ENCODE measurements at places on chromosomes 1 and 21.

GRCh38 chr1:107682467-107682866 is 282.5 kb downstream of the VAV3 start:
- no peak for DNase-seq

- DNase-seq, result no peak
Measured at GRCh38 chr1:183180634-183181056, 5.4 kb upstream of the LAMC2 start.

DNA sequence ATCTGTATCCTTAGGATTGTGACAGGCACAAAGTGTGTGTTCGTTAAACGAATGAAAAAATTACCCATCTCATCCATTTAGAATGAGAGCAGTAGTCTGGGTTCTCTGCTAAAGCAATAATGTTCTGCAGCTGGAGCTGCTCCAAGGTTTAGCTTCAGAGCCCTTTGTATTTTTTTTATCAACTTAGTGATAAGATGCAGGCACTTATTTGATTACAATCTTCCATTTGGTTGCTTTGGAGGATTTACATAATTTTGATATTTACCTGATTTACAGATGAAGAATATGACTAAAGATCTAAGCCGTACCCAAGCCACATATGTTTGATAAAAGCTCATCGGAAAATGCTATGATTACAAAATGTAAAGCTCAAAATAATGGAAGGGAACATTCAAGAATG is 201.2 kb downstream of the KCTD3 start:
- DNase-seq, result no peak

DNA sequence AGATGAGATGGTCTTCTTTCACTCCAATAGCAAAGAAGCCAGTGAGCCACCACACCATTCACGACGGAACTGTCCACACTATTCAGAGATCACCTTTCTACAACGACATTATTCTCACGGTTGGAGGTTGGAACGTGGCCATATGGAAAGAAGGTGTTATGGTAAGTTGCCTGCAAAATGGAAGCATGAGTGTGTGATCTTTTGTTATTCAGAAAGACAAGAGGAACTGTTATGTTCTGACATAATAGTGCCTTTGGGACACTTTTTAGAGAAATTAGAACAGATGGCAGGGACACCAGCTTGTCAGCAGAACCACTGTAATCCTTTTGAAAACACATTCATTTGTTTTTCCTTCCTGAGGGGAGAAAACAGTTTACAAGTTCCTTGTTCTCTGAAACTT is 75.8 kb upstream of the MCOLN3 start:
- DNase-seq, result no peak

- no peak for DNase-seq
Measured at GRCh38 chr1:53392460-53392859, 64.6 kb upstream of the LRP8 start.

DNA sequence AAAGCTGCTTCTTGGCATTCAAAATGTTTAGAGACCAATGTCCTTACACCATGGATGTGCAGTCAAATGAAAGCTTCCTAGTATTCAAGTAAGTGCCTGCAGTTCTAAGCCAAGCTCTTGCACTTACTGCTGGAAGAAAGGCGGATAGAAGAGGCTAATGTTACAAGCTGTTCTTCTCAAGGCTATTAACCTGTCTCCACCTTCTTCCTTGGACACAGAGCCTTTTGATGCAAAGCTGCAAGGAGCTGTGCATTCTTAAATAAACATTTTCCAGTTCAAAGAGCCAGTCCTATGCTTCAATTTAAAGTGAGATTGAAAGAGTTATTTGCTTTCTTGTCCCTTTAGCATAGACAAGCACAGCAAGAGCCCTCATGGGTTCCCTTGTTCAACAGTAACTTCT is 167.9 kb upstream of the RUNX1 start:
- no peak for DNase-seq

DNA sequence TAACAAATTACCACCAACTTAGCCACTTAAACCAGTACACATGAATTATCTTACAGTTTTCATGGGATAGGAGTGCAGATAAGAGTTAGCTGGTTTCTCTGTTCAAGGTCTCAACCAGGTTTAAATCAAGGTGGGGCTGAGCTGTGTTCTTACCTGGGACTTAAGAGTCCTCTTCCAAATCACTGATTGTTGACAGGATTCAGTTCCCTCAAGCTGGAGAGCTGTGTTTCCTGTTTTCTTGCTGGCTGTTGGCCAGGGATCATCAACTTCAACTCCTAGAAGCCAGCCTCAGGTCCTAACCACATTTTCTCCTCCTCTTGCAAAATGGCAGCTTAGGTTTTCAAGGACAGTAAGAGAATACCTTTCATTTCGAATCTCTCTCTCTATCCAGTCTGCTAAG is 123.8 kb upstream of the CHRM3 start:
- no peak for DNase-seq

GRCh38 chr1:200899015-200899386 is 4.3 kb downstream of the INAVA start:
- DNase-seq, result no peak

- DNase-seq, result no peak
Measured at GRCh38 chr21:41241341-41241740, 73.4 kb downstream of the BACE2 start.

DNA sequence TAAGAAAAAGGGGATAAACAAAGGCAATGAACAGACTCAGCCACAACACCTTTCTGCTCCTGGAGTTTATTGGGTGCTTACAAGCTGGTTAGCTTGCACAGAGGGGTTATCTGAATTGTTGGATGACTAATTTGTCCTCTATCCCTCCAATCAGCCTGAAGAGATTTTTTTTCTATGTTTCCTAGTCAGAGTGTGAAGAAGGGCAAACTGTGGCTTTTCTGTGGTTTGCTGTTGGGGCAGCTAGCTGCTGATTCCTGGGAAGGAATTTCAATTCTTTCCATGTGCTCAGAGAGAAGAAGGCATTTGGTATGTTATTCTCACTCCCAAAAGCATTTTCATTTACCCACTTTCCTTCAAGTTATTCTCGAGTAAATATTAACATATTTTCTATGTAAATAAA is 48.6 kb downstream of the PCP4 start:
- no peak for DNase-seq

DNA sequence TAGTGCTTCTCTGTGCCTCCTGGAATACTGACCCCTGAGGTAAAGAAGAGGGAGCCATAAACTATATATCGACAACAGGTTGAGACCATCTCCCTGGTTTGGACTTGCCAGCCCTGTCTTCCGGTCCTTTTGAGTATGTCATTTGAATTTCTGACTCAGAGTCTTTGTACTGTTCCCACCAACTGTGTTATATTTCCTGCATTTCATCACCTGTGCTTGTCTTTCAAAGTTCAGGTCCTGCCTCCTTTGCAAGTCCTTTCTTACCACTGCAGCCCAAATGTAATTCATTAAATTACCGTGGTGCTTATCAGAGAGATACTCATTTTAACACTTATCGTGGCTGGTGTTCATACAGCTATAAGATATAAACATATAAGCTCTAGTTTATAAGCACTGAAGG is 10.7 kb downstream of the AK5 start:
- no peak for DNase-seq

GRCh38 chr1:99619583-99619982 is 26.3 kb upstream of the PALMD start:
- no peak for DNase-seq

DNA sequence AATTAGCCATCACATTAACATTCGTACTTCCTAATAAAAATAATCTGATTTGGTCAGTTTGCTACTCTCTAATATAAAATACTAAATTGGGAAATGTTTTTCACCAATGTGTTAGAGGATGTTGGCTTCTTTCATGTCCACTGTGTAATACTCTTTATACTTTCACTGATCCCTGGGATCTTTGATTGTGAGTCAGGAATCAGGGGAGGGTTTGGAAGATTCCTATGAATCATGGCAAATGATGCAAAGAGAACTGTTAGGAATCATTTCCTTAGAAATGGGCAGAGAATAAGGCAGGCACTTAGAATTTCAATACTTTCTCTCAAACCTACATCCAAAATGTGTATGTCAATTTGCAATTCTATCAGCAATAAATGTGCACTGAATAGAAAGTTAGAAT is 31.0 kb downstream of the KRTAP24-1 start:
- no peak for DNase-seq

- DNase-seq, result no peak
Measured at GRCh38 chr1:167984886-167985489, 48.1 kb upstream of the MPC2 start.

- no peak for DNase-seq
Measured at GRCh38 chr1:162275622-162276175, 101.0 kb downstream of the SPATA46 start.

- DNase-seq, result no peak
Measured at GRCh38 chr1:2988256-2988655, 33.0 kb upstream of the ACTRT2 start.

DNA sequence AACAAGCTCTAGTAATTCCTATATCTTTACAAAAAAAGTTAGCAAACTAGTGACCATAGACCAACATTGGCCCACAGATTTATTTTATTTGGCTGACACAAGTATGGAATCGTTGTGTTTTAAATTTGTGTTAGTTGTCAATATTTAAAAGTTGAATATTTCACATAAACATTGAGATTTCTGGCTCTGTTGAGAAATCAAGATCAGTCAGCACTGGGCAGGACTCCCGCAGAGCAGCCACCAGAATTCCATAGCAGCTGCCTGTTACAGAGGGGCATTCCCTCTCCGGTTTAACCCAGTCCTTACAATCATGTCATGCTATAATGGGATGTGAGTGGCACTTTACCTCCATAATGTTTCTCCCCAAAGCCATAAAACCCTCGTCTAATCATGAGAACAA is 79.2 kb upstream of the NRIP1 start:
- DNase-seq, result no peak

DNA sequence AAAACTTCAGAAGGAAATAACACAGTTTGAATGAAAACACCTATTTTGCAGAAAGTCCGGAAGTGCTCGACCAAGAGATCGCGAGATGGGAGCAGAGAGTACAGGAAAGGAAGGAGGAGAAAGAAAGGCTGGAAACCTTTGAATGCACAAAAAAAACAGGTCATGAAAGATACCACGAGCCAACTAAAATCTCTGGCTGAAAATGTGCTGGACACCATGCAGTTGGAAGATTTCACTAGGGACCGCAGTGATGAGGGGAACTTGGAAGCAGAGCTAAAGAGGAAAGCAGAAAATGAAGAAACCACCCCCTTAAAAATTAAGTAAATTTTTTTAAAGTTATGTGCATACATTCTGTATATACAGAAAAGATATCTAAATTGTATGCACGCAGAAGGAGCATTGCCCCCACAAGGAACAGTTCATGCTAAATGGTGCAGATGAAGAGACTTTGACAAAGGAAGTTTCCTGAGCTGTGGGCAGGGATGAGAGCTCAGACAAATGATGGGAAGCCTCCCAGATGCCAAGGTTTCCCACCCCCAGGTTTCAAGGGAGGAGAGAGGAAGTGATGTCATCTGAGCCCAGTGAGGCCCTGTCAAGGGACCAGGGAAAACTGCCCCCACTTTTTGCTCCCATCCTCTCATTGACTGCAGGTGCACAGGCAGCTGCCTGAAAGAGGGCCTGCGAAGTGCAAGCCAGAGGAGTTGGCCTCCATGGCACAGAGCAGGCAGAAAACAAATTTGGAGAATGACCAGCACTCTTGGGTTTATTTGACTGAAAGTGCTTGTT is 52.5 kb downstream of the ETS2 start:
- DNase-seq, result no peak

DNA sequence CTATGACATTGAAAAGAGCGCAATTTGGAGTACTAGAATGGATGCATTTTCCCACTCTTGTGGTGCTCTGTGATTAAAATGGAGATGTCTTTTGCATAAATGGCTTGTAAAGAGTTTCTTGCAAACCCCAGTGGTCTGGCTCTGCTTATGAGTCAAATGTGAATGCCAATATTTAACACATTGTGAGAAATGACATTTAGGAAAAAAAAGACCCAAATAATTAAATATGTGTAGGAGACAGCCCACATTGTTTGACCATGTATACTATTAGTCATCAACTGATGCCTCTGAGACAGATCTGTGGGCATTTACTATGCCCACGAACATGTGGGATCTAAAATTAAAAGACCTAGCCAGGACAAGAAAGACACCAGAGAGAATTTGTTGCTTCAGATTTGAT is 22.2 kb upstream of the RUNX1 start:
- no peak for DNase-seq

DNA sequence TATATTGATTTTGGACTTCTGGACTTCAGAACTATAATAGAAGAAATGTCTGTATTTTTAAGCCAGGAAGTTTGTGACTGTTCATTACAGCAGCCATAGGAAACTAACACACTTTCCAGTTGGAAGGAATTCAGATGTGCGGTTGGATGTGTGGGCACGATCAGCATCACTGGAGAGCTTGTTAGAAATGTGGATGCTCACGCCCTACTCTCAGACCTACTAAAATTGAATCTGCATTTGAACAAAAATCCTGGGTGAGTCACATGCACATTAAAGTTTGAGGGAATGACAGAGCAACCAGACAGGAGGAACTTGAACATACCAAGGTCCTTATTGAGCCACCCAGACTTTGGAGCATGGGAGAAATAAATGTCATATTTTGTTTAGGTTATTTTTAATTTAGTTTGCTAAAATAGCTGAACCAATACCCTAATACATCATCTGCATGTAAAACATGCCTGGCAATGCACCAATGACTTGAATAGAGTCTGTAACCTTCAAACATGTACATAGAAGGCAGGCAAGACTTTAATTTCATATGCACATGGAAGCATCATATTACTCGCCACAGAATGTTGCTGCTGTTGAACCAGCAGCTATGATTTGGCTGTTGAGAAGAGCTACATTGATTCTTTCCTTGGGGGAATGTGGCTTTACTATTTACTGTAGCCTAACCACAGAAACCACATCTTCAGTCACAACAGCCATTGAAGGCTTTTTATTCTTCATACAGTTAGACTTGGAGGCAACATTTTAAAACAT is 346.2 kb downstream of the BARHL2 start:
- DNase-seq, result no peak

DNA sequence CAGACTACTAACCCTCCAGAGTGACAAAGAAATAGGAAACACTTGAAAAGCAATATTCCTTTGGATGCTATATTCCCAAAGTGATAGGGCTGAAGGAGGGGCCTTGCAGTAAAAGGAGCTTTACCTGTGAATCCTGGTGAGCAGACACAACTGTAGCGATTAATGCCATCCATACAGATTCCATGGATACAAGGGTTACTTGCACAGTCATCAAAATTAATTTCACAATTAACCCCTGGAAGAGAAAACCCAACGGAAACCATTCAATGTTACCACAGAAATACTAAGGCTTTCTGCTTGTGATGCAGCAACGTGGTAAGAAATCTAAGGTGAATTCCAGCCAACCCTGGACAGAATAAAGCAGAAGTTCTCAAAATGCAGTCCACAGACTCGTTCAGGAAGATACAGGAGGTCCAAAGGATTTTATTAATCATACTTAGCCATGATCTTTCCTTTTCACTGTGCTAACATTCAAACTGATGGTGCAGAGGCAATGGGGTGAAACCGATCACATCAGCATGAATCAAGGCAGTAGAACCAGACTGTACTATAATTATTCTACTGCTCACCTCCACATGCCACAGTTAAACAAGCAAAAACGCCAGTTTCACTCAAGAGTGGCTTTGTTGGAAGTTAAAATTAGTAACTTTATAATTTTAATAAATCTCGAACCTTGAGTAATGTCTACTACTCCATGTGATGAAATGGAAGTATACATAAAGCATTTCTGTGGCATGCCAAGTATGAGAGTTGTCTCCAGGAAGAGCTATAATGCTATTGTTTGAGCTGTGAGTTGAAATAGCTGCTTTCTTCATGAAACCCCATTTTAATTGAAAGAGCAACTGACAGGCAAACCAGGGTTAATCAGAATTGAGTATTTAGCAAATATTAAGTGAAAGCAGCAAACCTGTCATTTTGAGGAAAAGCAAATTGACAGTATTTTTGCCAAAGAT is 63.2 kb upstream of the ADAM30 start:
- no peak for DNase-seq

All from KG1 (cell line).